H4 (cell line): ENCODE measurements at places on chromosomes 4 and X. TPM values are rescaled to one million over a fixed set of nuclear protein-coding genes. Genes with fewer than 3 reads are reported as not detected.

GRCh38 chr4:163795885-163796284 lies 301.4 kb downstream of the TMA16 start:
- no peak for DNase-seq

The SLC4A4 gene
- total RNA-seq: 3.4 and 4.8 TPM in 2 replicates

- DNase-seq: no peak
Observed at GRCh38 chr4:155956461-155956860, 2.8 kb upstream of the CTSO start.

DNA sequence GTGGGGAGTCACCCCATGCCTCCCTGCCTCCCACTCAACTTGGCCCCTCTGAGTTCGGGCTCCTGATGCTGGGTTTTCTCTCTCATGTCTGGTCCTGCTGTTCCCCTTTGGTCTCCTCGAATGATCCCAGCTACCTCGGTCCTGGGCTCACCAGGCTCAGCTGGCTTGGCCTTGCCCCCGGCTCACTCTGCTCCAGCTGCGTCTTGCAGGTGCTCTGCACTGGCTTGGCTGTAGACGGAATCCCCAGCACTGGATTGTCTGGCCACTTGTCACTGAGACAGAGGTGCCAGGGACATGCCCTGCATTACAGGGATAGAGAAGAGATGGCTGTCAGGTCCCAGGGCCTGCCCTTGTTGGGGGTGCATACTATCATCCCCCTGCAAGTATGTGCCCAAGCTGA lies 41.6 kb upstream of the NYX start:
- no peak for DNase-seq

DNA sequence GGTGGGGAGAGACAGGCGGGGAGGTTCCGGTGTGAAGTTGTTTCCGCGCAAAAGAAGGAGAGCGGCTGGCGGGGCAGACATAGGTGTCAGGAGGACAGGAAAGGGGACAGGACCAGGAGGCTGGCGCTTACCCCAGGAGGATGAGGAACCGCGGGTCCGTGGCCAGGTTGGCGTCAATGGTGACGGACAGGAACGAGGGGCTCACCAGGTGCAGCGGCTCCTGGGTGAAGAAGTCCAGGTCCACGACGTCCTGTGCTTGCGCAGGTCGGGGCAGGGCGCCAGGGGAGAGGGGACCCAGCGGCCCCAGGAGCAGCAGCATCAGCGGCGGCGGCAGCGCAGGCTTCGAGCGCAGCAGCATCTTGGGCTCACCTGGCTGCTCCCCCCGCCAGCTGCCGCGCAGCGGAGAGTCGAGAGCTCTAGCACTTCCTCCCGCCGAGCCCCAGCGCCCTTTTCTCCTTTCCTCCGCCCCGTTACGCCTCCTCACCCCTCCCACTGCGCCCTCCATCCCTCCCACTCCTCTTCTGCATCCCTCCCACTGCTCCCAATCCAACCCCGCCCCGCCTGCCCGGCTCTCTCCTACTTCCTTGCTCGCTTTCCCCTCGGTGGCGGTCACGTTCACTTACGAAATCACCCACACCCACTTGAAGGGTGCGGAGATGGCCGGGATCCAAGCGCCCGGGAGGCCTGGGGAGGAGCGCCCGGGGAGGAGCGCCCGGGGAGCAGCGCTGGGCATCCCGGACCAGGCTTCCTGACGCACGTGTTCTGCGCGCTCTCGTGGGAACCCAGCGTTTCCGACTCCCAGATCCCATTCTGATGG lies at the start of gene HPSE:
Gene HPSE, minus strand, starts transcription at position 424 of the 817 bp plus-strand sequence. Its CDS starts 66 bp downstream, at position 358.
- peak; percentile 73 for DNase-seq

GRCh38 chr4:121176082-121176934 lies 12.2 kb upstream of the TNIP3 start:
- DNase-seq: no peak

DNA sequence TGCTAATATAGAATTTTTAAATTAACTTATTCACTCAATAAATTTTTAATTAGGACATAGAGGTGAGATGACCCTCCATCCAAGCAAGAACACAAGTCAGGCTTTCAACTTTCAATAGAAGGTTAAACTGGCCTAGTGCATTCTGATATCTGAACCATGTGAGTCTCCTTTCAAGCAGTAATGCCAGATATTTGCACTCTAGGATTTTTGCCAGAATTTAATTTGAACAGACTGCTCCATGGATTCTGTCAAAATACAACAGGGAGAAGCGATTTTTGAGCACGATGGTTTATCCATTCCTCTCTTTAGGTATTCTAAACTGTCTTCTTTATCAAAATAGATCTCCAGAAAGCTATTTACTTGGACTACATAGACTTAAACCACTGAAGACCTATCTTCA lies 72.0 kb upstream of the DCLK2 start:
- no peak for DNase-seq

The MAGEA1 gene
- total RNA-seq: 153 and 209 TPM in 2 replicates

The TMEM47 gene
- total RNA-seq: 28.3 and 37.8 TPM in 2 replicates

- DNase-seq: no peak
Observed at GRCh38 chr4:11404431-11404830, 24.3 kb downstream of the HS3ST1 start.

DNA sequence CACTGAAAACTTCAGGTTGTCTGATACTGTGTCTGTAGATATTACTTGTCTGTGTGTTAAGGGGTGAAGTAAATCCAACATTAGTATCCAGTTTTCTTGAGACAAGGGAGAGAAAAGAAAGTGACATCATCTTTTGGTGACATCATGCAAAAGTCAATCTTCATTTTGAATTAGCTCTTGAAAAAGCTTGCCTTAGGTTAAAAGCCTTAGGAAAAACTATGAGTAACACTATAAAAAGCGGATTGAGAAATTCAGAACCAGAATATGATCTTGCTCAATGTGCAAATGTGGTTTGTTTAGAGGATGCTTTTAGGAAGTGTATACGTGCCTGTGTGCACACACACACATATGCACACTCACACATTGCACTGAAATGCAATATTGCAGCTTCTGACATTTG lies 345.8 kb upstream of the CASK start:
- DNase-seq: peak; percentile 6

GRCh38 chr4:131764730-131765129 lies 1384.4 kb upstream of the PCDH10 start:
- DNase-seq: no peak

- DNase-seq: no peak
Observed at GRCh38 chr4:9962611-9963314, 58.5 kb downstream of the SLC2A9 start.

The COX7B2 gene
- not detected in 2 replicates for total RNA-seq

GRCh38 chr4:147837435-147837834 lies 105.5 kb downstream of the ARHGAP10 start:
- DNase-seq: peak; percentile 31

GRCh38 chrX:130869239-130869638 lies 33.8 kb downstream of the ENOX2 start:
- no peak for DNase-seq

GRCh38 chr4:143344774-143345173 lies 8.1 kb downstream of the GAB1 start:
- DNase-seq: no peak
